ENCODE measurements at places on chromosomes 2 and 18.

DNA sequence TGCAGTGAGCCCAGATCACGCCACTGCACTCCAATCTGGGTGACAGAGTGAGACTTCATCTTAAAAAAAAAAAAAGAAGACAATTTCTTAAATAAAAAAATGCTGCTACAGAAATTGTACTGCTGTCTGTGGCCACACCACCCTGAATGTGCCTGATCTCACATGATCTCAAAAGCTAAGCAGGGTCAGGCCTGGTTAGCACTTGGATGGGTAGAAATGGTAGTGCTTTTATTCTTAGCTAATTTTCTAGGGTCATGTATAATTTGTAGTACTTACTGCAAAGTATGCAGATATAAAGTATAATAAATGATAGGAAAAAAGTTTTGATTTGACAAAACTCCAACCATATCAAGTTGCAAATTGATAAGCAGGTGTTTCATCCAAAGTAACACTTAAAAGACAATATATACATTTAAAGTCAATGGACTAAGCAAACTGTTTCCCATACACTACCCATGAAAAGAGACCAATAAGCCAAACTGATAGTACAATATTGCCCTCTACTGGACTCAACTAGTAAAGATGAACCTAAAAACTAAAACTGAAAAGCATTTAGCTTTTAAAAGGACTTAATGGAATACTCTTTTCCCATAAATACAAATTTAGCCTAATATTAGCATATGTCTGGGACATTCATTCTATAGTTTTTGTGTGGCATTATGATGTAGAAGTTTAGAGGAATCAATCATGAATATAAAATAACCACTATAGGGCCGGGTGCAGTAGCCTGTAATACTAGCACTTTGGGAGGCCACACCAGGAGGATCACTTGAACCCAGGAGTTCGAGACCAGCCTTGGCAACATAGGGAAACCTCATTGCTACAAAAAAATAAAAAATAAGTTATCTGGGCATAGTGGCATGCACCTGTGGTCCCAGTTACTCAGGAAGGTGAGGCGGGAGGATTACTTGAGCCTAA lies 18.6 kb upstream of the PEX13 start:
- no peaks in the 10 kb centered on the region for H3K27me3 ChIP-seq
- peaks cover 4% of the 10 kb centered on the region for H3K4me1 ChIP-seq
- no peak overlapping the region for H3K27ac ChIP-seq
- no peak for DNase-seq
- H3K4me3 ChIP-seq = no peak overlapping the region

GRCh38 chr18:49011291-49011746 lies 60.6 kb upstream of the SMAD7 start:
- H3K36me3 ChIP-seq = no peaks in the 10 kb centered on the region
- H3K27me3 ChIP-seq = no peaks in the 10 kb centered on the region
- H3K4me3 ChIP-seq = no peak overlapping the region
- DNase-seq = peak; percentile 68
- H3K27ac ChIP-seq = no peak overlapping the region

DNA sequence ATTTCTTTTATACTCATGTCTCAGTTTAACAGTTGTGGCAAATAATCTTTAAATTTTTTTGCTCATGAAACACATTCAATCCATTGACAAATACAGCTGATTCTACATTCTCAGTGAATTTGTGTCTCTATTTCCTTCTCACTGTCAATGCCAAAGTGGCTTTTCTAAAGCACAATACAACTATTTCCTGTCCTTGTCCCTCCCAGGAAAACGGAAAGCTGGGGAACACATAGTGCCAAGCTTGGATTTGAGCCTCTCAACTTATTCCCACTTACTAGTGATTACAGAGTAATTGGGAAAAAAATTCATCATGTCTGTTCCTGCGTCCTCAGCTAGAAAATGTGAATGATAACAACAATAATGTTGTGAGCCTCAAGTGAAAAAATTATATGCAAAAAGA lies 899.7 kb upstream of the CDH2 start:
- H3K27ac ChIP-seq = no peak overlapping the region
- peaks cover 3% of the 10 kb centered on the region for H3K27me3 ChIP-seq

DNA sequence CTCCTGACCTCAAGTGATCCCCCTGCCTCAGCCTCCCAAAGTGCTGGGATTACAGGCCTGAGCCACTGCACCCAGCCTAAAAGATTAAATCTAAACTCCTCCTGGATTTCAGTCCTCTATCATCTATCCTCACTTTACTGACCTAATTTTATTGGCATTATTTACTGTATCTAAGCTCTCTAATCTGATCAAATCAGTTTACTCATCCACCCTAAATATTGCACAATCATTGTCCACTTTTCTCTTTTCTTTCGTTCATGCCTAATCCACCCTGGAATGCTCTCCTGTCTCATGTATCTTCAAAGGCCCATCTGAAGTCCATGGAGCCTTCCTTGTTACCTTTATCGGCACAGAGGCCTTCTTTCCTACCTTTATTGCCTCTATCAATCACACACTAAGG lies 31.6 kb upstream of the GPR155 start:
- no peaks in the 10 kb centered on the region for H3K36me3 ChIP-seq
- H3K4me3 ChIP-seq = no peak overlapping the region
- H3K4me1 ChIP-seq = no peaks in the 10 kb centered on the region
